CD4-positive, alpha-beta T cell treated with Interleukin-10 for 1 hour (primary cell): ENCODE measurements at places on chromosomes 11 and 22.

DNA sequence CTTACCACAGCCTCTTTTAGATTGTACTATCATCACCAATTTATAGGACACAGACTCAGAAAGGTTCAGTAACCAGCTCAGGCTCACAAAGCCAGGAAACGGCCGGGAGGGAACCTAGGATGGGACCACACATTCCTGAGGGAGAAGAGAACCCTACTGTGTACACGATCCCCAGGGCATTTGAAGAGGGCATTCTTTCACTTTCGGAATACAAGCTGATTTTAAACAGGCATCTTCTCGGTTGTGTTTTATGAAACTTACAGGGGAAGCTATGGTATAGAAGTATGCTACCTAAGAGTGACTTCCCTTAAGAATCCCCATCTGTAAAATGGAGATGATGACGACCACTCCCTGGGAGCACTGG, 19.0 kb downstream of the SMCO4 start:
- DNase-seq = no peak

- DNase-seq = no peak
Measured at GRCh38 chr22:45959719-45960476, 17.1 kb downstream of the WNT7B start.

- DNase-seq = no peak
Measured at GRCh38 chr11:96109331-96110030, 185.6 kb upstream of the MTMR2 start.

DNA sequence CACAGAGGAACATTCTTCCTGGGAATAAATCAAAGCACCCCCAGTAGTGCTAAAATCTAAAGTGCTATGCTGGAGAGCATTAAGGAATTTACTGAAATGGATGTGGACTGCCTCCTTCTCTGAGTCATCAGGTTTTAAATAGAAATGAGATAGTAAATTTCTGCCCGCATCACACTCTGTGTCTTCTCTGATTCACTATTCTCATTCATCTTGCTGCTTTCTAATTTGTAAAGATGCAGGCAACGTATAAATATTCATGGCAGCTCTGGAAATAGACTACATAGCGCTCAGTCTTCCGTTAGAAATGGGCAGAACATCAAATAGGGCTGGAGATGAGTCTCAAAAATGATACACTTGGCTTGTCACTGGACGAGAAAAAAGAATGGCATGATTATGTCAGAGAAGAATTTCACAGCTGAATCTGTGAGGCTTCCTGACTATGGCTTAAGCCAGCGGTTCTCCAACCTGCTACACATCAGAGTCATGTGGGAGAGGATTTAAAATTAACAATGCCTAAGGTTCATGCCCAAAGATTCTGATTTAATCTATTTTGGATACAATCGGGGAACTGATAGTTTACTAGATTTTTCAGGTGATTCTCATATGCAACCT, 178.2 kb downstream of the LRRC4C start:
- no peak for DNase-seq

GRCh38 chr11:34566208-34566551, 52.6 kb upstream of the ELF5 start:
- DNase-seq = no peak

- no peak for DNase-seq
Measured at GRCh38 chr22:38141217-38141973, 30.9 kb upstream of the BAIAP2L2 start.

- no peak for DNase-seq
Measured at GRCh38 chr11:71340086-71340606, 87.8 kb upstream of the SHANK2 start.
